Epithelial cell of prostate (primary cell): ENCODE measurements at places on chromosomes 11 and 22.

GRCh38 chr11:128398517-128399250 is 188.7 kb downstream of the ETS1 start:
- no peak for DNase-seq

- DNase-seq = no peak
Measured at GRCh38 chr11:82863209-82863608, 37.0 kb downstream of the PRCP start.

DNA sequence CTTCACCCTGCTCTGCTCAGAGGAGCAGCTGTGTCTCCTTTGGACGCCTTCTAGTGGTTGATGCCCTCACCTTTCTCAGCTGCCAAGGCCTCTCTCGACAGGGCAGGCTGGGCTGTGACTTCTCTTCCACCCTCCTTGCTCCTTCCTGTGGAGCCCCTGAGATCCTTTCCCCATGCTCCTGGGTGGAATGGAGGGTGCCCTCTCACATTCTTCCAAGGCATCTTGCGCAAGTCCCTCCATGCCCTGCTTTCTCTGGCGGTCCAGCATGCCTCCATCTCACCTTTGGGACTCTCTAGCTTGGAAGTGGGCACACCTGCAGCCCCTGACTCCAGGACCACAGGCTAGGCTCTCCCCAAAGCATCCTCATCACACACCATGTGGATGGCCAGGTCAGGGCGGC is 68.9 kb downstream of the BMAL1 start:
- no peak for DNase-seq

DNA sequence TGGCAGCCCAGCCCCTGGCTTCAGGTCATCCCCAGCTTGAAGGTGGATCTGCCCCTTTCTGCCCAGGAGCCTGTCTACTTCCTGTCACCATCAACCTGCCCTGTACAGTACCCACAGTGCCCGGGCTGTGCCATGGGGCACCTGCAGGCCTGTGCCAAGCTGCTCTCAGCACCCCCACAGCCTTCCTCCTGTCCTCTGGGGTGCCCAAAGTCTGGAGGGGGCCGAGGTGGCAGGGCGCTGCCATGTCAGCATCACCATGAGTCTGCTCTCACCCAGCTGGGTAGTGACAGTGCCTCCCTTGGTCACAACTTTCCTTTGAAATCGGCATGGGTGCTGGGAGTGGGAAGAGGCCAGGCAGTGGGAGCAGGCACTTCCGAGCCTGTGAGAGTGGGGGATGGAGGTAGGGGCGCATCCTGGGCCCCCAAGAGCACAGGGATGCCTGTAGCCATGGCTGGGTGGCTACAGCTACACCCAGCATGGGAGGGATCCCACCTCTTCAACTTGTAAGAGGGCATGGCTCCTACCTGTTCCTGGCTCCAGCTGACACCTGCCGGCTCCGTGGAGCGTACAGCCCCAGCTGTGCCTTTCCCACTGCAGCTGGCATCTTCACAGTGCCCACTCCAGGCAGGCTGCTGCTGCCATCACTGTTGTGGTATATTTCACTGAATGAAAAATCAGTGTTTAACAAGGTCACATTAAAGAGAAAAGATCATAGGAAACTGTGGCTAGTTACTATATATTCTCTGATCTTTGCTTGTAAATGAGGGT is 42.9 kb downstream of the RNF169 start:
- DNase-seq = no peak

DNA sequence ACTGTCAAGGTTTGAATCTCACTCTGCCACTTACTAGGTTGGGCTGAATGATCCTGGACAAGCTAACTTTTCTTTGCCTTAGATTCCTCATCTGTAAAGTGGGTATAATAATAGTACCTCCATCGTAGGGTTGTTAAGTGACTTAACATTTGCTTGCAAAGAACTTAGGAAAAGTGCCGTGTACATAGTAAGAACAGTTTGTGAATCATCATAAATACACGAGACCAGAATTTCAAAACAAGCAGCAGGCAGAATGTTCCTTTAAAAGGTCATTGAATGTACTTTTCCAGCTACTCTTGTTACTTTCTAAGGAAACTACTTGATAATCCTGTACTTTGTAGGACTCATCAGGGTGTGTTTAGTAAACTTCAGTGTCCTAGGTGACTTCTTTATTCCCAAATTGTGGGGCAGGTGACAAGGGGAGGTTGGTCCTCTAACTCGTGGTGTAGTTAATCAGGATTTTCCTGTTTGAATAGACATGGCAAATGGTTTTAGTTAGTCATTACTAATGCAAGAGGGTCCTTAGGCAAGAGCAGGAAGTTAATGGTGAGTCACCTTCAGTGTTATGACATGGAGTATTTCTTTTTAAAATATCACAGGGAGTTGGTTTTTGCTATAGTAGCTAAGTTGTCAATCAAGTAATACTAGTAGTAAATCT is 67.9 kb downstream of the YAP1 start:
- DNase-seq = peak; percentile 93

DNA sequence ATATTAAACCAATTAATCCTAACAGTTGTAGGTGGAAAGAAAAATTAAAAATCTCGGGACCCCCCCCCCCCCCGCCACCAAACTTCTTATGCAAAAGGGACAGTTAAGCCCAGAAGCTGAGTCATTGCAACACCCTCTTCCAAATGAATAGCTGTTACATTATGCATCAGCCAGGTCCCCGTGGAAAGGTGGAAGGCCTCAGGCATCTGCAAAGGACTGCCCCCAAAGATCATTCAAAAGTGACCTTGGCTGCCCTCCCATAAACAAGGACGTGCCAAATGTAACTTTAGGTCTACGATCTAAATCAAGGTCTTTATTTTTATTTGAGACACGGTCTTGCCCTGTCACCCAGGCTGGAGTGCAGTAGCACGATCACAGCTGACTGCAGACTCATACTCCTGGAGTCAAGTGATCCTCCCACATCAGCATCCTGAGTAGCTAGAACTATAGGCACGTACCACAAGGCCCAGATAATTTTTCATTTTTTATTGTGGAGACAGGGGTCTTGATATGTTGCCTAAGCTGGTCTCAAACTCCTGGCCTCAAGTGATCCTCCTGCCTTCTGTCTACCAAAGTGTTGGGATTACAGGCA is 22.8 kb downstream of the SYN3 start:
- DNase-seq = no peak

DNA sequence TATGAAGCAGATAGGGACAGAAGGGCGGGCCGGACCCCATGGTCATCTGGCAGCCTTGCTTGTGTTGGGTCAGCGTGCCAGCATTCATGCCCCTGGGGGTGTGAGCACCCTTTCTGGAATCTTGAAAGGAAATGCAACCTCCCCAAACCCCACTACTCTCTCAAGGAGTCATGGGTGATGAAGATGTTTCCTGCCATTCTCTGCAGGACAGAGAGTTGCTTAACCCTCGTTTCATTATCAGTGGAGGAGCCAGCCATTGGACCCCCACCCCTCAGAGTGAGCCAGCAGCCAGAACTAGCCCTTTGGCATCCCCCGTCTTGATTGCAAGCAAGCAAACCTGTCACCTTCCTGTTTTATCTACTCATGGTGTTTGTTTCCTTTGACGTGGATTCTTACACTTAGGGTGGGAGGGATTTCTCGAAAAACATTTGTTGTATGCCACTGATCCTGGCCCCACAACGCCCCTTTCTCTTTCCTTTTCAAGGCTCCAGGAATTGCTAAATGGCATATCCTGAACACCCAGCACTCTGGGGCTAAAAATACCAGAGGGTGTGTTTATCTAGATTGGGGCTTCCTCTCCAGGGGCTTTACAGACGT is 258.3 kb downstream of the ETS1 start:
- DNase-seq = no peak

- no peak for DNase-seq
Measured at GRCh38 chr11:79314906-79315689, 125.7 kb downstream of the TENM4 start.

GRCh38 chr11:62588966-62589637 is 2.2 kb downstream of the TUT1 start:
- no peak for DNase-seq

DNA sequence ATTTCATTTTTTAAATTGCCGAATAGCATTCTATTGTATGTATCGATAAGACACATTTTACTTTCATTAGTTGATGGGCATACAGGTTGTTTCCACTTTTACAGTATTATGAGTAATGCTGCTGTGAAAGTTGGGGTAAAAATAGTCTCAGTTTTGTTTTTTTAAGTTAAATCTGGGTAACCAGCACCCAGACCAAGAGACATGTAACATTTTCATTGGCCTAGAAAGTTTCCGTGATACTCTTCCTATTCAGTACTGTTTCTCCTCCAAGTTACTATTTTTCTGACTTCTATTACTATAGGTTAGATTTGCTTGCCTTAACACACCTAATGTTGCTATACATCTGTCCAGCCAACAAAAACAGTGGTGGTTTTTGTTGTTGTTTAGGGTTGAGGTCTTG is 12.3 kb downstream of the IPO7 start:
- DNase-seq = no peak
